ENCODE measurements at places on chromosomes 1 and 21.

DNA sequence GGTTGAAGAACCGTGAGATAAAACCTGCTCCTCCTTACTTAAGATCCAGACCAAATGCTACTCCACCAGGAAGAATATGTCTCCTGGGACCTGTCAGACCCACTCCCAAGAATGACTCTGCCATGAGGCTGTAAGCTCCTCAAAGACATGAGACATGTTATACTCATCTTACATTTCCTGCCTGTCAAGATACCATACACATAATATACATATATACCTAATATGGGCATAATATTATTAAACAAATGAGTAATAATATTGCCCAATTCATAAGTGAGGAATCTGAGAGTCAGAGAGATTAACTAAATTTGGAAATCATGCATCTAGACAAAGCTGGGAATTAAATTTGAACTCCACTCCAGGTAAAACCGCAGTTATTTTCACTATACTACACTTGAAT, 634.9 kb downstream of the LMO4 start:
- no peak for DNase-seq

- no peak for DNase-seq
Measured at GRCh38 chr21:43741423-43742096, 22.6 kb downstream of the PDXK start.

DNA sequence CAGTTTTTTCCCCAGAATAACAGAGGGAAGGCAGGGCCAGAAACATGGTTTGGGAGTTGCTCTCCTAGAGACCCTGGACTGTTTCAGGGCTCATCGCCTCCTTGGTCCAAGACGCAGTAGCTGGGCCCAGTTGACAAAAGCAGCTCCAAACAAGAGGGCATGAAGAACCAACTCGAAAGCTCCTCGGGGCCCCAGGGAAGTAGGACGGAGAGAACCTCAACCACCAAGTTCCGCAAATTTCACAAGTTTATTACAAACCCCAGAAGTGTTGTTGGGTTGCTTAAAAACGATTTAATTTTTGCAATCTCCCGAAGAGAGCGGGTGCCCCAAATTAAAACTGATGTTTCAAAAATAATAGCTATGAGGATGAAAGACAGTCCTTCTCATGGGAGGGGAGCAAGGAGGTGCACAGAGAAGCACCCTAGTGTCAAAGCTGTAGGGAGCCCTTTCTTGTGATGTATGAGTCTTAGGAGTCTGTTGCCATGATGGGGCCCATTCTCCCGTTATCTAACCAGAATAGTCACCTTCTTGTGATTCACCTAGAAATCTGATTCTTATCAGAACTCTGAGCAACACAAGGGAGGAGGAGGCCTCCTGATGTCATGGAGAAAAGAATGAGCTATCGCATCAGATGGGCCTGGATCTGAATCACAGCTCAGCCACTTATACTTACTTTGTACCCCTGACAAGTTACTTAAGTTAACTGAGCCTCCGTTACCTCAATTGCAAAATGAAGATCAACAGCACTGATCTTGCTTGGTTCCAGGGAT, 165.7 kb upstream of the IRF2BP2 start:
- DNase-seq, result no peak

DNA sequence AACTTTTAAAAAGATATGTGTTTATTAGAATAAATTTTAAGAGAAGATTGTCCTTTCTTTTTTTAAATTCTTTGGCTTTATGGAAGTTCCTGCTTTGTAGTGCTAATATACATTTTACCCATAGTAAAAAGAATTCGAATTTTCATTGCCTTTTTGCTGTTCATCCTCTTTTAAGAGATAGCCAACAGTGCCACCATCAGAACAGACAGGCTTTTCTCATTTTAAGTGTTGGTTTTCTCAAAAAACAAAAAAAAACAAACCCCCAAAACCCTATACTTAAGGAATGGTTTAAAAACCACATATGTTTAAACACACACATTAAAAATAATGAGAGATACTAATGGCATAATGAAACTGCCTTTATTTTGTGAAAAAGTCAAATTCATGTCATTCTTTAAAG, 118.8 kb downstream of the NEK7 start:
- DNase-seq, result no peak

- DNase-seq, result no peak
Measured at GRCh38 chr1:244897476-244898254, 33.3 kb upstream of the HNRNPU start.

- DNase-seq, result no peak
Measured at GRCh38 chr1:3779912-3780416, 7.4 kb downstream of the SMIM1 start.

GRCh38 chr1:161816201-161816600, 50.1 kb downstream of the ATF6 start:
- no peak for DNase-seq

GRCh38 chr1:116817582-116818064, 63.4 kb downstream of the CD2 start:
- no peak for DNase-seq

GRCh38 chr1:116682641-116683221, 15.2 kb upstream of the IGSF3 start:
- DNase-seq, result no peak

DNA sequence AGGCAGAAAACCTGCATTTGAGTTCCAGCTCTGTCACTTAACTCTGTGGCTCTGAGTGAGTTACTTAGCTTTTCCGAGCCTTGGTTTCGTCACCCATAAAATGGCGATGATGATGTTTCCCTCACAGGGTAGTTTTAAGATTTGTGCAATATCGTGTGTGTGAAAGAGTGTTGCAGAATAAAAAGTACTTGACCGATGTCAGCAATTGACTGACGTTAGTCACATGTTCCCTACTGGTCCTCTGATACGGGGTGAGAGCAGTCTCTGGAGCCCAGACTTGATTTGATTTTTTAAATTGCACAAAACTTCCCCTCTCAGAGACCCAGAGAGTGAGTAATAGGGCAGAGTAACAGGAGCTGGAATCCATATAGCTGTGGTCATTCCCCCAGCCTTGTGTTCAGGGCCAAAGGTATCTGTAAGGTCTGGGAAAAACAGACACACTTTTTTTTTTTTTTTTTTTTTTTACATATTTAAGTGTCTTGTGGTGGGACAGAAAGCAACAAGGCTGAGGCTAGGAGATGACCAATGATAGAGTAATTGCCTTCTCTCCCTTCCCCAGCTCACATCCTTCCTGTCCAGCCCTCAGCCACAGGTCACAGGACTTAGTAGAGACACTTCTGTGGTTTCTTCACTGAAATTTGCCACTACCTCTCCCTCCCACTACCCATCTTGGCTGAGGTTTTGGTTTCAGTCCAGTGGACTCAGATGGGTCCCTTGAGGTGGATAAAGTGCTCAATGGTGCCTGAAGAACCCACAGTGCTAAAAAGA, 2.0 kb downstream of the FCER1G start:
- no peak for DNase-seq

DNA sequence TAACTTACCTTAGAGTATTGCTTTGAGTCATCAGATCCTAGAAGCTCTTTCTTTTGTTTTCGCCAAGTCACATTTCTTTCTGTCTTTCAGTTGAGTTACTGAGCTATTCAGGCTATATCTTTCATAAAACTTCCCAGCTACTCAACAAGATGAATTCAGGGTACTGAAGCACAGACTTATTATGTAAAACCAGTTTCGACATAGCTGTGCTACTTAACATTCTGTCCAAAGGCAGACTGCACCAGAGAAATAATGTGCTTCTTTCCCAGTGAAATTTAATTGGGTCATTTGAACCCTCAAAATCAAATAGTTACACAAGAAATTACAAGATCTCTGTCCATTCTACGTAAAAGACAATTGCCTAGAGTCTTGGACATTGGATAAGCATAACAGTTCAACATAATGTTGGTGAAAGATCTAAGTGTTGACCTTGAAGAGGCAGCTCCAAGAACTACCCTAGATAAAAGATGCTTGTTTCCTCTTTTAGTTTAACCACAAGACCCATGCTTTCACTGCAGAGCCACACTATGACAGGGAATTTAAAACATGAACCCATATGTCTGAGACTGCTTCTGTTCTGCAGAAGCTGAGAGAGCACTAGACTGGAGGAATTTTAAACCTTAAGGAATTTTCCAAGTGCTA, 163.2 kb downstream of the LRRC40 start:
- no peak for DNase-seq

DNA sequence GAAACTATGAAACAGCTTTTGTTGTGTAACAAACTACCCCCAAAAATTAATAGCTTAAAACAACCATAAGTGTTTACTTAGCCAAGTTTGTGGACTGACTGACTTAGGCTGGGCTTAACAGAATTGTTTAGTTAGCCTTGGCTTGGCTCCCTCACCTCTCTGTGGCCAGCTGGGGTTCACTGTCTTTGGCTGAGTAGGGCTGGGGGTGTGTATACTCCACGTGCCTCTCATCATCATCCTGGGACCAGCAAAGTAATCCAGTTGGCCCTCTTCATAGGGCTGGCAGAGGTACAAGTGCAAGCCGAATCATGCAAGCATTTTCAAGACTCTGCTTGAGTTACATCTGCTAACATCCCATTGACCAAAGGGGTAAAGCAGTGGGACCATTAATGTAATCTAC, 252.3 kb downstream of the BRINP2 start:
- no peak for DNase-seq

DNA sequence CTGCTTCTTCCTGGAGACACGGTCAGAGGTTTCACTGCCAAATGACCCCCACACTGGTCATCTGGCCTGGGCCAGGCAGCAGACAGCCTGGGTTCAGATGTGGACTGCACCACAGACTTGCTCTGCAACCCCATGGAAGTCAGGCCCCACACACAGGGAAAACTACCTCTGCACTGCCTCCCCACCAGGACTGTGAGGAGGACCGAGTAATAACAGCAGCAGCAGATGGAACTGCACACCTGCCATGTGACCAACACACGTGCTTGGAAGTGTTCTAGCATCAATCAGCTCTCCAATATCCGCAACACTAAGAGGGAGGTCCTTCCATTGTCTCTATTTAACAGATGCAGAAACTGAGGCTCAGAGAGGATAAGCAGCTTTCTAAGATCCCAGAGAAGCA, 51.4 kb downstream of the SLC9A1 start:
- no peak for DNase-seq

DNA sequence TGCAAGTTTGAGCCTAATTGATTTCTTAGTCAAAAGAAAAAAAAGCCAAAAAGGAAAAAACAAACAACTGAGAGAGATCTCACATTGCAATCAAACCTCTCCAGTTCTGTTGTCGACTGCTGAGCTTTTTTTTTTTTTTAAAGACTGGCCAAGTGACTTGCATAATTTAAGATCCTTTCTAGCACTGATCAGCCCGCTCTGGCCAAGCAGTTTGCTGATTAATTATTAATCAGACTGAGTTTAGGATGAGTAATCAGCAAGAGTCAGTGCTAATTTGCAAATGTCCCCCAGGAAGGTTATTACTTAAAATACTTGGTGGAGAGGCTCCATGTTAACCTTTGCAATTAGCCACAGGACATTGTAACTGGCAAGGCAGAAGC, 39.3 kb downstream of the HMGB4 start:
- no peak for DNase-seq

GRCh38 chr1:174239541-174239940, 80.2 kb downstream of the RABGAP1L start:
- no peak for DNase-seq

DNA sequence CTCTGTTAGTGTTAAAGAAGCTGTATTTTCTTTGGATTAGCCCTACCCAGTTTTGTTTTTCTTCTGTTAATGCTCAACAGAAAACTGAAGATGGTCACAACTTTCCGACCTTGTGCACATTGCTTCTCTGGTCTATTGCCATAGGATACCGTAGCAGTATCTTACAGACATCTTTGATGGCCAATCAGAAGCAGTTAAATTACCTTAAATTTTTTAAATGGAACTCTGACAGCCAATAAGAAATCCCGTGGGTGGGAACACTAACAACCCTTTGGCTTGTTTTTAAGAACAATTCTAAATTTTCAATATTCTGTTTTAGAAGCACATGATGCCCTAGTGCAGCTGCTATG, 17.2 kb downstream of the NFYC start:
- no peak for DNase-seq

- DNase-seq, result no peak
Measured at GRCh38 chr1:40794974-40795715, 11.6 kb downstream of the KCNQ4 start.

DNA sequence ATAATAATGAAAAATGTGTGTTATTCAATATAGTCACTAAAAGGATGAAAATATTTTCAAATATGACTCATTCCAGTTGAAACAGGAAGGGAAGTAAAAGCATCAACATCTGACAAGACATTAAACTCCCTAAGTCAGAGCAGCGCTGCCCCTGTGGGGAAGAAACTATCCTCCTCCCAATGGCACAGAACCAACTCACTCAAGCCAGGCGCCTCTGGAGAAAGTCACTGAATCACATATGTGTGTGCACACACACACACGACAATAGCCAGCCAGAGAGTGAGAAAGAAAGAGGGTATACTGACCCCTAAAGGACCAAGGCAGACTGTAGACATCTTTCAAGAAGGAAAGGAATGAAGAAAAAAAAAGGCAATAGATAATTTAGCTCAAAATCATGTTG, 126.9 kb downstream of the SETD4 start:
- DNase-seq, result peak; percentile 81

DNA sequence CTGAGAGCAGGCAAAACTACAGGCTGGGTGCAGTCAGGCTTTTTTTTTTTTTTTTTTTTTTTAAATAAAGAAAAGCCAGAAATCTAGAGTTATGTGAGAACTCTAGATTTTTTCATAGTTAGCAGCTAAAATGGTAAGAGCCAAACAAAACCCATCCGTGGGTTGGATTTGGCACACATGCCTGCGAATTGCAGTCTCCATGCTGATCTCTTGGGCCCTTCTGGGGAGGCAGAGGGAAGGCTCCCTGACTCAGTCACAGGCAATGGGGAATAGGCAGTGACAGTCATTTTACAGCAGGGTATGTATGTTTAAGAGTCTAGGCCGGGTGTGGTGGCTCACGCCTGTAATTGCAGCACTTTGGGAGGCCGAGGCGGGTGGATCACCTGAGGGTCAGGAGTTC, 2.6 kb downstream of the TXLNA start:
- DNase-seq, result no peak

DNA sequence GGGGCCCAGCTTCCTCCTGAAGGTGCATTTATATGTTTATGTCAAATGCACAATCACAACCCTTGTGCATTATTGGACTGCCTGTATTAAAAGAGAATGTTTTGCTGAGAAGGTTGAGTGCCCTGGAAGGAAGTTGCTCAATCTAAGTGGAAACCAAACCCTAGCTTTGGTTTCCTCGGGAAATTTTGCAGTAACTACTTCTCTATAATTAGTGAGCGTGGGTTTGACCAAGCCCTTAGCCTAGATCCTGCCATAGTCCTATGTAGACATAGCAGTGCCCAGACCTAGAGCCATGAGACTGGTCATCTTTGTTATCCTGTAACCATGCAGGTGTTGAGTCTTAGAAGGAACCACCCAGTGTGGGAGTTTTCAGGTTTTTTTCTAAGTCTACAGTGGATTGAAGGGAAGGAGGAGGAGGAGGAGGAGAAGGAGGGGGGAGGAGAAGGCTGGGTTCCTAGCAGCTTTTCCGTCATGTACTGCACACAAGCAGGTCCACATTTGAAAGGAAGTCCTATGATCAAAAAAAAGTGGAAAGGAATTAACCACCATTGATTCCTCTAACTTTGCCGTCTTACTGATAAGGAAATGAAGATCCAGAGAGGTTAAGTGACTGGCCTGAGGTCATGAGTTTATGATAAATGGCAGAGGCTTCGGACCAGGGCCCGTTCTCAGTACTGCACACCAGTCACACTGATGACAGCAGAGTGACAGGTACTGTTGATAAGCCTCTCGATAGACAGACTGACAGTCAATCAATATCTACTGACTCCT, 72.2 kb upstream of the LYST start:
- peak; percentile 12 for DNase-seq

Measured in sciatic nerve (tissue), 2 donors.